ENCODE measurements at places on chromosomes 2 and 18.

DNA sequence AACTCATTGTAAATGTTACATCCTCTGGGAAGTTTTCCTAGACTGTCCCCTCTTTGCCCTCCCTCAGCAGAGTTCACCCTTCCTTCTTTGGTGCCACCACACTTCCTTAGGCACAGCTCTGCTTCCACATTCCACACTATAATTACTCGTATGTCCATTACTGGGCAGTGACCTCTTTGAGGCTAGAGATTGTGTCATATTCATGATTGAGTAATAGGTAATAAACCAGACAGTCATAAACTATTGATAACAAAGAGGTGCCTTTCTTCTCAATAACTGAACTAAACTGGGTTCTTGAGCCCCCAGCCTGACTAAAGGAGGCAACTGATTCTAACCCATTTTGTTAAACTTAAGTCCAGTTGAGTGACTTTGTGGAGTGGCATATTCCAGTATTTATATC, 28.3 kb downstream of the MYO3B start:
- H3K4me3 ChIP-seq = no peak overlapping the region
- DNase-seq = no peak
- no peaks in the 10 kb centered on the region for H3K27me3 ChIP-seq
- no peaks in the 10 kb centered on the region for H3K36me3 ChIP-seq
- H3K27ac ChIP-seq = no peak overlapping the region

GRCh38 chr2:1483551-1483950, 70.3 kb downstream of the TPO start:
- no peaks in the 10 kb centered on the region for H3K27me3 ChIP-seq
- no peaks in the 10 kb centered on the region for H3K36me3 ChIP-seq
- no peak for DNase-seq
- no peak overlapping the region for H3K4me3 ChIP-seq
- H3K4me1 ChIP-seq = no peaks in the 10 kb centered on the region
- no peak overlapping the region for H3K27ac ChIP-seq

- no peak overlapping the region for H3K4me3 ChIP-seq
- H3K36me3 ChIP-seq = no peaks in the 10 kb centered on the region
- no peak for DNase-seq
- no peaks in the 10 kb centered on the region for H3K4me1 ChIP-seq
- no peak overlapping the region for H3K27ac ChIP-seq
- no peaks in the 10 kb centered on the region for H3K27me3 ChIP-seq
These were observed 91.0 kb upstream of the NEUROD1 start for GRCh38 chr2:181771356-181771755.

- no peaks in the 10 kb centered on the region for H3K27me3 ChIP-seq
- H3K4me1 ChIP-seq = peaks cover 8% of the 10 kb centered on the region
- no peak overlapping the region for H3K27ac ChIP-seq
- no peaks in the 10 kb centered on the region for H3K36me3 ChIP-seq
- no peak for DNase-seq
These were observed 15.2 kb downstream of the CDKL4 start for GRCh38 chr2:39228413-39229209.

GRCh38 chr18:40055262-40055661, 1899.8 kb upstream of the PIK3C3 start:
- H3K36me3 ChIP-seq = no peaks in the 10 kb centered on the region
- no peaks in the 10 kb centered on the region for H3K4me1 ChIP-seq
- no peaks in the 10 kb centered on the region for H3K27me3 ChIP-seq

DNA sequence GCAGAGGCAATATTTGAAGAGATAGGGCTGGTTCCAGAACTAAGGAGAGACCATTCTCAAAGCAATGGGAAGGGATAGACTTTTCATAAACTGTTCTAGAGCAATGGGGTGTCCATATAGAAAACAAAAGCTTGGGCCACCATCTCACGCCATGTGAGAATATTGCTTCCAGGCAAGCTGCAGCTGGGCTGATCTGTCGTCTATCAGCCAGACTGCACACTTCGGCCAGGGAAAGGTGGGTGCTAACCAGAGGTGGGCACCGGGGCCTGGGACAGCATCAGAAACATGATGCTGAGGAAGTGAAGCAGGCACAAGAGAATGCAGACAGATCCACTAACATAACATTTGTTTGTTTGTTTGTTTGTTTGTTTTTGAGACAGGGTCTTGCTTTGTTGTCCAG, 43.7 kb downstream of the MYO7B start:
- no peak overlapping the region for H3K4me3 ChIP-seq
- no peaks in the 10 kb centered on the region for H3K36me3 ChIP-seq
- no peak overlapping the region for H3K27ac ChIP-seq

DNA sequence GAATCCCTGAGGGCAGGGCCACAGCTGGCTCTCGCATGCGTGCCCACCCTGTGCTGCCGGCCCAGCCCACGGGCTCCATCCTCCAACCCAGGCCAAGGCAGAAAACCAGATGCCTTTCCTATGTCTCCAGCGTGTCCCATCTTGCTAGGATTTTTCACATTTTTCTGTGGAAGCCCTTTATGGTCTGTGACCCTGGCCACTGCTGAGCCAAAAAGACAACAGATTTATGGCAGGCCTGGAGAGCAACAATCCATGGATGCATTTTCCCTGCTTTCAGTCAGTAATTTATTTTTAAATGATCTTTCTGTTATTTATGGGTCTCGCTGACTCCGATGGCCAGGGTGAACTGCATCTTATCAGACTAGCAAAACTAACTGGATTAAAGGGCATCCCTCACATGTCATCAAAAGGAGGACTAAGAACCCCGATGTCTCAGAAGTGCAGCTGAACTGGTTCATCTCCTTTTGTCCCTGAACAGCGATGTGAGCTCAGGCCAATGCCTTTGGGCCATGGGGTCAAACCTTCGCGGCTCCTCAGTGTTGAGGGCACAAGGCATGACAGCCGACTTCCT, 346.0 kb downstream of the CYRIA start:
- H3K27me3 ChIP-seq = peaks cover 7% of the 10 kb centered on the region
- DNase-seq = no peak
- no peaks in the 10 kb centered on the region for H3K4me1 ChIP-seq
- H3K4me3 ChIP-seq = no peak overlapping the region

DNA sequence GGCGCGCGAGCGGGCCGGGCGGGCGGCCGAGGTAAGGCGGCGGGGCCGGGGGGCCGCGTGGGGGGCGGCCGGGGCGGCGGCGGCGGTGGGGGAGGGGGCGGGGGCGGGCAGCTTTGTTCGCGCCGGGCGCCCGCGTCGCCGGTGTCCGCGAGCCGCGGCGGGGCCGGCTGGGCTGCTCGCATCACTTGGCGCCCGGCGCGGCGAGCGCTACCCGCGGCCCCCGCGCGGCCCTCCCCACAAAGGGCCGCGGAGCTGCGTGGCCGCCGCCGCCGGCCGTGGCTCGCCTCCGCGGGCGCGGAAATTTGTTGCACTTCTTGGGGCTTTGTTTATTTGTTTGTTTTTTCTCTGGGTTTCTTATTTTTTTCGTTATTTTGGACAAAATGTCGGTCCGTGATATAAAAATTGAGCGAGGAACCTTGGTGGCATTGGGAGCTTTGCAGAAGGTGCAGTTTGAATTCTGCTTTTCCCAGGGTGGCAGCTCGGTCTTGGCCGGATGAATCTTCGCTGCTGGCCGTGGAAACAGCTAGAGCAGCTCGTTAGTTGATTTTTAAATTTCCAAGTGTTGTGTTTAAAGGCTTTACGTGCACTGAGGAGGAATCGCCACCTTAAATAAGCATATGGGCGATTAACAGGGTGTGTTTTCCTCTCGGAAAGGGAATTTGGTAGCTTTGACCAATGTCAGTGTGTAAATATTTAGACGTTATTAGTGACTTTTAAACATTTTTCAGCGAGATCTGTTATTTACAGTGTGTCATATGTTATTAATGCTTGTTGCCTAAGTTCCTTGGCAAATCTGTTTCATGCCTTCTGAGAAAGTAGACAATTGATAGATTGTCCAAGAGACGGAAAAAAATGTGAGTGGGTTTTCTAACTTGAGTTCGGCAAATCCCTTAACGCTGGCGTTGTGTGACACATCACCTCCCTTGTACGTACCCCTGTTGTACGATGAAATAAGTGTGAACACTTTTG, 822 bp downstream of the UBE2E3 start:
- peak overlapping the region; percentile 68 for H3K4me3 ChIP-seq
- H3K4me1 ChIP-seq = peaks cover 25% of the 10 kb centered on the region
- no peaks in the 10 kb centered on the region for H3K36me3 ChIP-seq
- H3K27ac ChIP-seq = peak overlapping the region; percentile 50
- H3K27me3 ChIP-seq = no peaks in the 10 kb centered on the region

DNA sequence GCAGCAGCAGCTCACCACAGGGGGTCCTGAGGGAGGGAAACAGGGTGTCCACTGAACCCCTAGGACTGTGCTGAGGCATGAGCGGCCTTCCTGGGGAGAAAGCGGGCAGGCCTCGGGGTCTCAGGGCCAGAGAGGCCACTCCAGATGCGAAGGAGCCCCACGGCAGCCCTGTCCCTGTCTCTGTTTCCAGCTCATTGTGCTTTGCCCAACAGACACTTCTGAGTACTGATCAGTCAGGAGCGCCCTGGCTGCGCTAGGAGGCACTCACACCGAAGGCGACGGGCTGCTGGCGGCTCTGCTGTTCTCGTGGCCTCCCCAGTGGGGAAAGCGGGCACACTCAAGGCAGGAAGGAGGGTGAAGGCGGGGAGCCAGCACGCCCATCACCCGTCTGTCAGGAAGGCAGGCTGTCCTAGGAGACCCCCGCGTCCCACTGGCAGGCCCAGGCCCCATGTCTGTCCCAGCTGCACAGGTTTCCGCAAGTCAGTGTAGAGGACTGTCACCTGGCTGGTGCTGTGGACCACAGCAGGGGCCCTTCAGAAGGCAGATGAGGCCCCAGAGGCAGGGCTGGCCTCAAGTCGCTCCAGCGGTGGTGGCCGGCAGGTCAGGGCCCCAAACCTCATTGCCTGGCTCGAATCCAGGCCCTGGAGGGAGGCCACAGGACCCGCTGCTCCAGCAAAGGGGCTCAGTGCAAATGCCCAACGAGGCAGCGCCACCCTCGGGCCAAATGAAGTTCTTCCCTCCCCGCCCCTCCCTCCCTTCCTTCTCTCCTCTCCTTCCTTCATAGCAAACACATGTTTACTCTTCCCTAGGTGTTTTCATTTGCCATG, 6.8 kb downstream of the ESPNL start:
- no peak overlapping the region for H3K27ac ChIP-seq
- peaks cover 7% of the 10 kb centered on the region for H3K4me1 ChIP-seq
- H3K27me3 ChIP-seq = peaks cover 13% of the 10 kb centered on the region
- H3K4me3 ChIP-seq = no peak overlapping the region
- DNase-seq = no peak
- H3K36me3 ChIP-seq = no peaks in the 10 kb centered on the region

GRCh38 chr2:78873526-78873925, 152.0 kb upstream of the REG3G start:
- no peak overlapping the region for H3K27ac ChIP-seq
- no peaks in the 10 kb centered on the region for H3K27me3 ChIP-seq
- H3K36me3 ChIP-seq = no peaks in the 10 kb centered on the region
- no peak for DNase-seq

DNA sequence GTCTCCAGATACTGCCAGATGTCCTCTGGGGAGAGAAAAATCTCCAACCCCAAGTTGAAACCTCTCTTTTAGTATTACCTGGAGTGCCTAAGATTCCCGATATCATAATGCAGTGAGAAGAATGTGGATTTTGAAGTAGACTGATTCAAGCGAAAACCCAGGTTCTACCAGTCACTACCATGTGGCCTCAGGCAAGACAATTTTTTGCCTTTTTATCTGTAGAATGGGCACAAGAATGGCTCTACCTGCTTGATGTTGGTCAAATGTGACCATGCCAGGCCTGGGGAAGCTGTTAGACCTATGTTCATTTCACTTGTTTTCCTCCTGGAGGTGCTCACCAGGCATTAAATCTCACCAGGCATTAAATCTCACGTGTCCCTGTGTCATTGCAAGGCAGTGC, 131.3 kb downstream of the DDX1 start:
- no peaks in the 10 kb centered on the region for H3K27me3 ChIP-seq
- no peaks in the 10 kb centered on the region for H3K4me1 ChIP-seq
- H3K27ac ChIP-seq = no peak overlapping the region
- H3K36me3 ChIP-seq = no peaks in the 10 kb centered on the region
- DNase-seq = no peak

DNA sequence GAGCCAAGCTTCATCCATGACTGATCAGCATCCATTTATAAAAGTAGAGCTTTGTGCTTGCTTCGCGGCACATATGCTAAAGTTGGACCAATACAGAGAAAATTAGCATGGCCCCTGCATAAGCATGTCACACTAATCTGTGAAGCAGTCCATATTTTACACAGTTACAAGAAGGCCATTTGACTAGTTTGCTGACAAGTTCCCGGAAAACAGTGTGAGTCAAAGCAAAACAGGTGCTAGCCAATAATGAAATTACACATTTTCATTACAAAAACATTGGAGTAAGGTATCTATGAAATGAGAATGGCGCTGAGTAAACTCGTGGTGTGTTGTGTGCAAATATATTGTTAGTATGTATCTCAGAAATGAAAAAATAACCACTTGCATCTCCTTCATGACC, 4.7 kb downstream of the ANKRD62 start:
- H3K27ac ChIP-seq = no peak overlapping the region
- H3K36me3 ChIP-seq = no peaks in the 10 kb centered on the region
- no peak overlapping the region for H3K4me3 ChIP-seq

- no peak overlapping the region for H3K4me3 ChIP-seq
- DNase-seq = no peak
- no peaks in the 10 kb centered on the region for H3K27me3 ChIP-seq
- peaks cover 74% of the 10 kb centered on the region for H3K36me3 ChIP-seq
- H3K27ac ChIP-seq = no peak overlapping the region
- H3K4me1 ChIP-seq = no peaks in the 10 kb centered on the region
These were observed 61.1 kb downstream of the XRCC5 start for GRCh38 chr2:216170076-216170763.

DNA sequence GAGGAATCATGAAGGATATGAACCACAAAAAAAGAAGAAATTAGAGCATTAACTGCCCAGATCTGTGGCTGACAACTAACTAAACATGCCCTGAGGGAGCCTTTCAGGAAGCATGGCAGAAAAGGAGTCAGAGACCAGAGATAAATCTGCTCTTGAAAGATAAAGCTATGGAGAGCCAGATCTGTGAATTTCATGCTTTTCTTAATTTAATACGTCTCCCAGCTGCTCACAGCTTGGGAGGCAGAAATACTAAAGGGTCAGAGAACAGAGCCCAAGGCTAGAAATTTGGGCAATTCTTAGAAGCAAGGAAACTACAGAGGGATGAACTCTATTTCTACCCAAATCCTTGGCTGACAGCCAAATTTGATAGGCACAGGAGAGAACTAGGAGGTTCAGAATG, 223.0 kb upstream of the DPP10 start:
- DNase-seq = no peak
- no peaks in the 10 kb centered on the region for H3K4me1 ChIP-seq
- H3K27me3 ChIP-seq = no peaks in the 10 kb centered on the region
- no peak overlapping the region for H3K4me3 ChIP-seq

- peaks cover 7% of the 10 kb centered on the region for H3K36me3 ChIP-seq
- H3K4me3 ChIP-seq = no peak overlapping the region
- H3K4me1 ChIP-seq = no peaks in the 10 kb centered on the region
These were observed 31.4 kb downstream of the GALM start for GRCh38 chr2:38697116-38697840.

DNA sequence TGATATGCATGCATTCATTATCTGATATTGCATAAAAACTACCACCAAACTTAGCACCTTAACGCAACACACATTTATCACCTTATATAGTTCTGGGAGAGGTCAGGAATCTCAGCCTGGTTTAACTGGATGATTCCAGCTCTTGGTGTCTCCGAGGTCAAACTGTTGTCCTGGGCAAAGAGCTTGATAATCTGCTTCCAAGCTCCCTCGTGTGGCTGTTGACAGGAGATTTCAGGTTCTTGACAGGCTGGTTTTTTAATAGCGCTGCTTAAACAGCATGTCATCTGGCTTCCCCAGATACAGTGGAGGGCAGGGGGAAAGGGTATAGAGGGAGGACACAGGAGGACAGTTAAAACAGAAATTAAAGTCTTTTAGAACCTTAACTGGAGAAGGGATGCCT, 785.0 kb downstream of the CNTNAP5 start:
- no peak for DNase-seq
- H3K4me1 ChIP-seq = no peaks in the 10 kb centered on the region
- H3K27ac ChIP-seq = no peak overlapping the region
- no peak overlapping the region for H3K4me3 ChIP-seq
- no peaks in the 10 kb centered on the region for H3K36me3 ChIP-seq
- no peaks in the 10 kb centered on the region for H3K27me3 ChIP-seq

All from T-cell (primary cell).